ENCODE measurements at places on chromosomes 6 and 20.
A peak's percentile ranks its signal among the peaks of the same experiment; 100 is the strongest.

DNA sequence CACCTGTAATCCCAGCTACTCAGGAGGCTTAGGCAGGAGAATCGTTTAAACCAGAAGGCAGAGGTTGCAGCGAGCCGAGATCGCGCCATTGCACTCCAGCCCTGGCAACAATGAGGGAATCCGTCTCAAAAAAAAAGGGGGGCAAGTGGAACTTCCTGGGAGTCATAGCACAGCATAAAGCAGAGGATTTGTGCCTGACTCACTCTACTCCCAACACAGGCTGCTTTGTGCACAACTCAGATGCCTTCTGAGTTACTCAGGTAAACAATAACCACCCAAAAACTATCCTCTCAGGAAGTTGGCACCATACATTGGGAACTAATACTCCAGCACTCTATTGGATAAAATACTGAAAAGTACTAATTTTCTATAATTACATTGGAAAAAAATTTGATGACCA, 2.5 kb upstream of the TMEM244 start:
- H3K4me1 ChIP-seq = peaks cover 9% of the 10 kb centered on the region
- H3K4me3 ChIP-seq = no peak overlapping the region
- no peak for DNase-seq
- H3K27me3 ChIP-seq = no peaks in the 10 kb centered on the region
- no peaks in the 10 kb centered on the region for H3K36me3 ChIP-seq

DNA sequence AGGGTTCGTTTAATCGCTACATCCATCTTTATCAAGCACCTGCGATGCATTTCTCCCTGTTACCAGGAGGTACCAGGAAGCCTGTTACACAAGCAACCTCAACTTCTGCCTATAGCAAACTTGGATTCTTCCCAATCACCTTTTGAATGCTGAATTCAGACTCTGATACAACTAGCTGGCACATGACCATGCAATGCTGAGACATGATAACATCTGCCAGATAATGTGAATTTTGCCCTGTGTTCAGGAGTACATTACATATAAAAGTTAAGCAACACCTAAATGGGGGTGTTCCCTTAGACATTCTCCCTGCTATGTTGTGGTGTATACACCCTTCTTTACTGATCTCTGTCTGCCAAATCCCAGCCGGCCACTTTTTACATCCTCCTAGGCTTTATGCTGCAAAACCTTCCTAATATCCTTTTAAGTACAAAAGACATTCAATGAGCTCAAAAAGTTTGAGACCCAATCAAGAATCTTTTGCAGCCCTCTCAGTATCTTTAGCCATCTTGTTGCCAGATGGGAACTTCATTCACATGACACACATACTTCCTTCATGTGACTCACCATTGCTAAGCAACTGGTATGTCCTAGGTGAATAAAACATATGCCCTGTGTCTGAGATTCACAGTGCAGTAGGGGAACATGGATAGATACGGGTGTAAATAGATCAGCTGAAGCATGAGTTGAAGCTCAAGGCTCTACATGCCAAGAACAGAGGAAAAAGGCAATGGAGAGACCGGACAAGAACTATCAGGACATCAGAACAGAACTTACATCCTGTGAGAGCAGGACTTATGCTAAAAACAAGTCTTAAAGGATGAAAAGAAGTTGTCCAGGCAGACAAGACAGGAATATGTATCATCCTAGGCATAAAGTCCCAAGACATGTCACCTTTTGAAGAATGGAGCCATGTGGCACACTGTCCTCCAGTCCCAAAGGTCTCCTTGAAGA, 84.3 kb downstream of the ZHX3 start:
- no peaks in the 10 kb centered on the region for H3K27me3 ChIP-seq
- no peaks in the 10 kb centered on the region for H3K36me3 ChIP-seq
- H3K27ac ChIP-seq = no peak overlapping the region
- H3K4me1 ChIP-seq = peaks cover 35% of the 10 kb centered on the region
- H3K4me3 ChIP-seq = no peak overlapping the region

DNA sequence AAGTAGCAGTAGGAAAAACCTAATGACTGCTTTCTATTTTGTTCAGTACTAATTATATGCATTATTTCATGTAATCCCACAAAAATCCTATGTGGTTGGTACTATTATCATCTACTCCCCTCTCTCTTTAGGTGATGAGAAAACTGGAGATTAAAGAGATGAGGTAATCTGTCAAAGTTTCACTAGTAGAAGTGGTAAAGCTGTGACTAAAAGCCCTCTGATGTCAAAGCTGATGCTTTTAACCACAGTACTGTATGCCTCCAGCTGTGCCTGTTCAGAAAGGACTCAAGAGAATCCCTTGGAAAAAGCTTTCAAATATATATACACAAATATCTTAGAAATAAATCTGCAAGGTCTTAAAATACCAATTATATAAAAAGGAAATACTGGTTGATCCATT, 38.0 kb downstream of the PHIP start:
- H3K36me3 ChIP-seq = peaks cover 53% of the 10 kb centered on the region
- no peak overlapping the region for H3K4me3 ChIP-seq
- DNase-seq = no peak
- H3K4me1 ChIP-seq = peaks cover 13% of the 10 kb centered on the region

DNA sequence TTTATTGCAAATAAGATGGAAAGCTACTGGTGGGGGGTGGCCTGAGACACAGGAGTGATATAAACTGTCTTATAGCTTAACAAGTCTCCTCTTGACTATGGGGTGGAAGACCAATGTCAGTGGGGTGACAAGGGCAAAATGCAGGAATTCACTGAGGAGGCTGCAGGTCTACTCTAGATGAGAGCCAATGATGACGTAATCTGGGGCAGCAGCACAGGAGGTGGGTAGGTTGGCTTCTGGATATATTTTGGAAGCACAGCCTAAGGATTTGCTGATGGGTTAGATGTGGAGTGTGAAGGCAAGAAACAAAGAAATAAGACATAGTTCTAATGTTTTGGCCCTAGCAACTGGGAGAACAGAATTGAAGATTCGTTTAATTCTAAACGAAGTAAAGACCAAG, 253.2 kb downstream of the PTPRT start:
- H3K4me1 ChIP-seq = no peaks in the 10 kb centered on the region
- H3K27ac ChIP-seq = no peak overlapping the region
- no peak overlapping the region for H3K4me3 ChIP-seq
- no peaks in the 10 kb centered on the region for H3K27me3 ChIP-seq
- no peaks in the 10 kb centered on the region for H3K36me3 ChIP-seq
- DNase-seq = no peak

DNA sequence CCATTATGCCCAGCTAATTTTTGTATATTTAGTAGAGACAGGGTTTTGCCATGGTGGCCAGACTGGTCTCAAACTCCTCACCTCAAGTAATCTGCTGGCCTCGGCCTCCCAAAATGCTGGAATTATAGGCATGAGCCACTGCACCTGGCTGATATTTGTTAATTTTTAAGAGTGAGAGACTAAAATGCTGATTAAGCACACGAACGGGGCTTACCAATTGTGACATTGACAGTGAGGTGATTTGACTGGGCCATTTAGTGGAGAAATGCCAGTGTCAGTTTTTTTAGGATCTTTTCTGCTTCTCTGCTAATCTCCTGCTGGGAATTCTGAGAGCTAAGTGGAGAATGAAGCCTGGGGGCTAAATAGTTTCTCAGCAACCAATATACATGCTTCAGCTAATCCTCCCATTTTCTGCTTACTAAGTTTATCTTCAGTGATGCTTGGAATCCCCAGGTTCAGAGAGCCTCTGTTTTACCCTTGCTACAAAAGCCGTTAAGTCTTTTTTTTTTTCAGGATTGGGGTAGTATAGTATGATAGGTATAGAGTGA, 9.8 kb upstream of the DEFB123 start:
- no peak overlapping the region for H3K27ac ChIP-seq
- H3K27me3 ChIP-seq = no peaks in the 10 kb centered on the region
- no peak overlapping the region for H3K4me3 ChIP-seq
- H3K36me3 ChIP-seq = no peaks in the 10 kb centered on the region
- no peak for DNase-seq
- no peaks in the 10 kb centered on the region for H3K4me1 ChIP-seq

GRCh38 chr20:24690408-24690807, 221.0 kb downstream of the SYNDIG1 start:
- H3K36me3 ChIP-seq = no peaks in the 10 kb centered on the region
- no peak overlapping the region for H3K27ac ChIP-seq
- no peak for DNase-seq
- H3K4me3 ChIP-seq = no peak overlapping the region
- peaks cover 15% of the 10 kb centered on the region for H3K27me3 ChIP-seq
- H3K4me1 ChIP-seq = no peaks in the 10 kb centered on the region

- H3K4me3 ChIP-seq = no peak overlapping the region
- peaks cover 5% of the 10 kb centered on the region for H3K27me3 ChIP-seq
- DNase-seq = no peak
- H3K36me3 ChIP-seq = no peaks in the 10 kb centered on the region
Observed at GRCh38 chr6:53960311-53960710, 150.9 kb upstream of the MLIP start.

GRCh38 chr6:144285798-144286502, 815 bp downstream of the UTRN start:
- H3K36me3 ChIP-seq = no peaks in the 10 kb centered on the region
- peak overlapping the region; percentile 71 for H3K27ac ChIP-seq
- peak; percentile 52 for DNase-seq
- H3K27me3 ChIP-seq = peaks cover 64% of the 10 kb centered on the region
- peaks cover 28% of the 10 kb centered on the region for H3K4me1 ChIP-seq

DNA sequence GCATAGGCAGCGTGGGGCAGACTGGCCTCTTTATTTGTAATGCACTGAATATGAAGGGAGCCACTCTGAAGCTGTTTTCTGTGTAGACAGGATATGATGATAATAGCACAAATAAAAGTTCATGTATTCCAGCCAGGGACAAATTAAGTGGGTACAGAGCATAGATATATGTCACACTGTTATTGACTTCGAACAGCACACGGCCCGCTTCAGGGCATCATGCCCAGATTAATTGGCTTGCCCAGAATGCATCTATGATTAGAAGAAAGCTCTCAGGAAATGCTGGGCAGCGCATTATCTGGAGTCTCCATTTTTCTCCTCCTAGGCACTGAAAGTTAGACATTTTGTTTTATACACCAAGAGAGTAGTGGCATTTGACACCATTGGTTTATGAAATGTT, 26.3 kb upstream of the SASH1 start:
- H3K27ac ChIP-seq = no peak overlapping the region
- no peak overlapping the region for H3K4me3 ChIP-seq
- H3K36me3 ChIP-seq = no peaks in the 10 kb centered on the region
- no peaks in the 10 kb centered on the region for H3K4me1 ChIP-seq
- DNase-seq = no peak
- no peaks in the 10 kb centered on the region for H3K27me3 ChIP-seq

DNA sequence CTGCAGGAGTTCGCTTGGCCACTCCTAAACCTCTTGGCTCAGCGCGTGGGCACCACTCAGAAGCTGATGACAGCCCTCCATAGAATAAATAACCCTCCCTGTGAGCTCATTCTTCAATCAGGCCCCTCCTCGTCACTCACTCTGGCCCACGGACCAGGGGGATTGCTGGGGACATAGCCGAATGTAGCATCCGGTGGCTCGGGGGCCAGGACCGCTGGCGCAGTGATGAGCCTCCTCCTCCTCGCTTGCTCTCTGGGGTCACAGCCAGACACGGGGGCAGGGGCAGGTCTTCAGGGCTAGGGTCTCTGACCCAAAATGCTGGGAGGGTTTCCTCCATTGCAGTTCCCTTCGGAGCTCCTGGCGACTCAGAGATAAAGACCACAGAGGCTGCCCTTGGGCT, 79.9 kb downstream of the TFAP2C start:
- peaks cover 5% of the 10 kb centered on the region for H3K27me3 ChIP-seq
- no peak for DNase-seq
- H3K27ac ChIP-seq = no peak overlapping the region
- H3K4me3 ChIP-seq = no peak overlapping the region
- H3K4me1 ChIP-seq = no peaks in the 10 kb centered on the region

- peak overlapping the region; percentile 87 for H3K4me3 ChIP-seq
- peaks cover 64% of the 10 kb centered on the region for H3K36me3 ChIP-seq
- H3K27me3 ChIP-seq = no peaks in the 10 kb centered on the region
- peak overlapping the region; percentile 85 for H3K27ac ChIP-seq
Observed at GRCh38 chr6:44255105-44255808, 2.1 kb downstream of the SLC35B2 start.

GRCh38 chr6:31037682-31038081, 27.4 kb downstream of the MUC22 start:
- no peak overlapping the region for H3K27ac ChIP-seq
- H3K4me3 ChIP-seq = no peak overlapping the region
- DNase-seq = no peak

GRCh38 chr6:139156102-139156501, 21.2 kb downstream of the HECA start:
- no peak overlapping the region for H3K4me3 ChIP-seq
- peaks cover 79% of the 10 kb centered on the region for H3K4me1 ChIP-seq
- no peak for DNase-seq
- no peaks in the 10 kb centered on the region for H3K27me3 ChIP-seq
- peaks cover 39% of the 10 kb centered on the region for H3K36me3 ChIP-seq

DNA sequence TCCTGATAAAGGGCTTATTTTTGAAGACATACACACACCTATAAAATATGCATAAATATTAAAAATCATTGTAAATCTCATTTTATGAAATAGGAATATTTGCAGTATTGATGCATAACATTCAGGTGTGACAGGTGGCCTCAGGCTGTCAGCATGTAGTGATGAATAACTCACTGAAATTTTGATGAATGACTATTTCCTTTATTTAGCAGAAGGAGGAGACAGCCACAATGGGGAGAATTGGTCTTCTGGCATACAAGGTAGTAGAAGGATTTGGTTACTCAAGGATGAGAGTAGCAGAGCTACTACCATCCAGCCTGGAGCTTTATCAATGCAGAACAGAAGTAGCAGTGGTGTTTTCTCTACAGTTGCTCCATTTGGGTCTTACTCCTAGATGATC, 47.2 kb downstream of the RGS17 start:
- no peaks in the 10 kb centered on the region for H3K4me1 ChIP-seq
- no peaks in the 10 kb centered on the region for H3K27me3 ChIP-seq
- H3K4me3 ChIP-seq = no peak overlapping the region
- no peak for DNase-seq

- no peaks in the 10 kb centered on the region for H3K27me3 ChIP-seq
- DNase-seq = peak; percentile 34
- H3K27ac ChIP-seq = peak overlapping the region; percentile 98
- H3K4me3 ChIP-seq = peak overlapping the region; percentile 93
- peaks cover 33% of the 10 kb centered on the region for H3K4me1 ChIP-seq
- H3K36me3 ChIP-seq = peaks cover 7% of the 10 kb centered on the region
Observed at GRCh38 chr6:156776470-156776839, 723 bp upstream of the ARID1B start.

DNA sequence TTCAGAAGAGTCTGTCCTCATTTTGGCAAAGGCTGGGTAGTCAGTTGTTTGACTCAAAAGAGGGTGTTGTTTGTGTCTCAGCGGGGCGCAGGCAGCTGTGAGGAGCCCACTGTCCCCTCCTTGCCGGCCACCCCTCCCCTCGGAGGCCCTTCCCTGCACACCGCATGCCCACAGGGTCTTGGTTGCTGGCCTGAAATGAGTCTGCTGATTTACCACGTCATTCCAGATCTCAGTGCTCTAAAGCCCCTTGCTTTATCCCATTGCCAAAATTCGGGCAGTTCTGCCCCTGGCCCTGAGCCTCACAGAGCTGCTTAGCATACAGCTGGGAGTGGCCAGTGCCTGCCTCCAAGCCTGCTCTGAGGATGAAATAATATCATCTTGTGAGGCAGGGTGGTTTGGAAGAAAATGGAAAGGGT, 220.7 kb downstream of the UST start:
- H3K27ac ChIP-seq = no peak overlapping the region
- no peak for DNase-seq
- no peaks in the 10 kb centered on the region for H3K36me3 ChIP-seq
- peaks cover 42% of the 10 kb centered on the region for H3K27me3 ChIP-seq
- no peak overlapping the region for H3K4me3 ChIP-seq
- no peaks in the 10 kb centered on the region for H3K4me1 ChIP-seq

GRCh38 chr6:158457616-158458278, 102.1 kb upstream of the TMEM181 start:
- no peaks in the 10 kb centered on the region for H3K27me3 ChIP-seq
- peaks cover 5% of the 10 kb centered on the region for H3K4me1 ChIP-seq
- DNase-seq = no peak
- H3K27ac ChIP-seq = no peak overlapping the region
- H3K36me3 ChIP-seq = peaks cover 13% of the 10 kb centered on the region
- no peak overlapping the region for H3K4me3 ChIP-seq

All from activated naive CD4-positive, alpha-beta T cell treated with anti-CD3 and anti-CD28 coated beads, Interleukin-2, amount 10 ng/mL, durations not matched to agents 7 days and 5 days (primary cell).